ENCODE measurements at places on chromosomes 3 and 15. TPM values are rescaled to one million over a fixed set of nuclear protein-coding genes. Genes with fewer than 3 reads are reported as not detected.

PLIN1 gene
- not detected for total RNA-seq

GOLGA8G gene
- total RNA-seq, result not detected

USP4 gene
- 10.6 TPM for total RNA-seq

UQCC5 gene
- total RNA-seq, result 9.9 TPM

GOLGA8N gene
- 0.34 TPM for total RNA-seq

GOLGA8F gene
- not detected for total RNA-seq

ROBO2 gene
- 0.13 TPM for total RNA-seq

CGNL1 gene
- total RNA-seq, result 2.5 TPM

DAZL gene
- not detected for total RNA-seq

AGBL1 gene
- not detected for total RNA-seq

SGO1 gene
- 11.8 TPM for total RNA-seq

CDHR4 gene
- total RNA-seq, result not detected

TEX9 gene
- total RNA-seq, result 1.5 TPM

PSTPIP1 gene
- 0.60 TPM for total RNA-seq

ANKRD34C gene
- not detected for total RNA-seq

C2CD4A gene
- total RNA-seq, result not detected

TRH gene
- not detected for total RNA-seq

TGM5 gene
- total RNA-seq, result not detected

RHOV gene
- total RNA-seq, result 0.05 TPM

THBS1 gene
- 2,126 TPM for total RNA-seq

AP3B2 gene
- total RNA-seq, result not detected

ZBTB20 gene
- total RNA-seq, result 22.1 TPM

BUB1B gene
- 51.1 TPM for total RNA-seq

SKOR1 gene
- total RNA-seq, result not detected

OXSM gene
- total RNA-seq, result 11.2 TPM

STXBP5L gene
- not detected for total RNA-seq

AADAC gene
- 0.87 TPM for total RNA-seq

GXYLT2 gene
- 0.64 TPM for total RNA-seq

LARP6 gene
- 32.3 TPM for total RNA-seq

SMCO1 gene
- not detected for total RNA-seq

PLCB2 gene
- 2.2 TPM for total RNA-seq

POLG gene
- total RNA-seq, result 63.2 TPM

SLC12A1 gene
- total RNA-seq, result not detected

DUOXA2 gene
- not detected for total RNA-seq

HES1 gene
- total RNA-seq, result 56.6 TPM

CADPS gene
- not detected for total RNA-seq

MEIS2 gene
- 4.9 TPM for total RNA-seq

TPRG1 gene
- not detected for total RNA-seq

TMC3 gene
- total RNA-seq, result not detected

CCR8 gene
- not detected for total RNA-seq

ALAS1 gene
- total RNA-seq, result 61.3 TPM

RTF1 gene
- 20.1 TPM for total RNA-seq

MYO5C gene
- total RNA-seq, result 4.5 TPM

NR1I2 gene
- 0.05 TPM for total RNA-seq

ALG1L2 gene
- not detected for total RNA-seq

CALML4 gene
- total RNA-seq, result 8.5 TPM

CYP1A2 gene
- total RNA-seq, result not detected

SLC9C1 gene
- total RNA-seq, result not detected

VGLL3 gene
- total RNA-seq, result 2.5 TPM

TM4SF4 gene
- total RNA-seq, result not detected

FOXP1 gene
- 30.3 TPM for total RNA-seq

GABRA5 gene
- not detected for total RNA-seq

DLEC1 gene
- total RNA-seq, result not detected

GOLGA8S gene
- total RNA-seq, result 0.07 TPM

TMEM158 gene
- total RNA-seq, result 3.3 TPM

ACTR8 gene
- total RNA-seq, result 19.7 TPM

KCNAB1 gene
- 0.53 TPM for total RNA-seq

Data from mammary microvascular endothelial cell (primary cell).